ENCODE measurements at places on chromosomes 1 and 21. TPM values are rescaled to one million over a fixed set of nuclear protein-coding genes. Genes with fewer than 3 reads are reported as not detected.

DNA sequence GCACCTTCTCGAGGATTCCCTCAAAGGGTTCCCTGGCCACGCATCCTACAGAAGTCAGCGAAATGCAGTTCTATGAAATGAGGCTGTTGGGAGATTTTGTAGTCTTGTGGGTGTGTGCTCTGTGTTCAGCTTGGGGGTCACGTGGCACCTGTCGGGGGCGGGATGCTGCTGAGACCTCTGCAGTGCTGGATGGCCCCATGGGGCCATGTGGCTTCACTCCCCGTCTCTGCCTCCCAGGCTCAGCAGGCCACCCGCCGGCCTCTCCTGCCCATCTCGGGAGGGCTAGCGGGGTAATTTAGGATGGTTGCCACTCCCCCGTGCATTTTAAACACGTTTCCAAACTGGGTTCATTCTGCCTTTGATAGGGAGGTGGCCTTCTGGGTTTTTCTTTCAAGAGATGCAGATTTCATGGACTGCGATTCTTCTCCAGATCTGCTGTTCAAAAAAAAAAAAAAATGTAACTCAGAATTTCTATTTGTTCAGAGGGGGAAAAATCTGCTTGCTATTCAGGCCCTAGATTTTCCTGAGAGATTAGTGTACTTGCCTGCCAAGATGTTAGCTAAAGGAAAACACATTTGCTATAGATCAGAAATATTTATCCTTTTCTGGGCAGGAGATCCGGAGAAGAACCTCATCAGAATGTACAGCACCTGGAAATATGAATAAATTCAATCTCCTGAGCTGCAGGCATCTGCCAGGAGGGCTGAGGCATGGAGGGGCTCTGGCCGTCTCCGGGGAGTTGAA lies 277.2 kb upstream of the VAMP3 start:
- no peaks in the 10 kb centered on the region for H3K27me3 ChIP-seq
- H3K36me3 ChIP-seq: no peaks in the 10 kb centered on the region
- no peak overlapping the region for H3K27ac ChIP-seq
- no peak overlapping the region for H3K4me3 ChIP-seq
- no peak for DNase-seq

GRCh38 chr21:22993822-22994574 lies 1995.8 kb downstream of the NCAM2 start:
- H3K4me3 ChIP-seq: no peak overlapping the region
- no peaks in the 10 kb centered on the region for H3K36me3 ChIP-seq
- H3K27me3 ChIP-seq: no peaks in the 10 kb centered on the region
- no peak for DNase-seq

- no peak for DNase-seq
- H3K4me1 ChIP-seq: no peaks in the 10 kb centered on the region
- no peaks in the 10 kb centered on the region for H3K36me3 ChIP-seq
- no peak overlapping the region for H3K27ac ChIP-seq
Observed at GRCh38 chr21:38039369-38039768, 123.1 kb upstream of the KCNJ6 start.

DNA sequence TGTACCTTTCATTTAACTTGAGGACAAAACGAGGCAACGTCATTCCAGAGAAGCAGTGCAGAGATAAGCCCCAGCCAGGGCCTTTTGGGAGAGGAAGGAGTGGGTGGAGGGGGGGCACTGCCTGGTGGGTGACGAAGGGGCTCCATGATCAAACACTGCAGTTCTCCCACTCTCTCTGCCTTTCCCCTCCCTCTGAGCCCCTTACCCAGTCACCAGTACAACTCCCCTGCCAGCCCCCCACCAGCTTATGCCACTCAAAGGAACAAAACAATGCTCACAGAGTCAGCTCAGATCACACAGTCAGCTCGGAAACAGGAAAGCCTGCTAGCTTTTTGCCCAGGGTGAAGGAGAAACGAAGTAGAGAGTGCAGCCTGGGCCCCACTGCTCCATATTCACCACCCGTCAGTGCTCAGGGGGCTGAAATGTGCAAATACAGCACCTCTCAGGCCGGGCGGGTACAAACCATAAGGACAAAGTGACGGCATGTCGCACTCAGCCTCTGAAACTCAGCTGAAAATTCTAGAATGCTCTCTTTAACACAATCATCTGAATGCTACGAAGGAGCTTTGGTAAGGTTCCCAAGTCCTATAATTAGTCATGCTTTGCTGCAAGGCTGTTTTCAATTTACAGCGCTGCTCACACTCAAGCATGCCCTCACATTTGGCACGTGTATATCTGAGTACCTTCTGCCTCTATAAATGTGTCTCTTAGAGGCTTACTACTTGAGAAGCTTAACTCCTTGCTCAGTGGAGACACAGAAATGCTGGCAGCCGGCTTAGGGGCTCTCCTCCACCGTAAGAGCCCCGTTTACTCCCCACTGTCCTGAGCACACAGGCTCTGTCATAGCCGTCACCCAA lies 65.8 kb upstream of the RAB4A start:
- peak overlapping the region; percentile 47 for H3K4me3 ChIP-seq
- peaks cover 14% of the 10 kb centered on the region for H3K4me1 ChIP-seq
- no peaks in the 10 kb centered on the region for H3K27me3 ChIP-seq
- no peaks in the 10 kb centered on the region for H3K36me3 ChIP-seq

GRCh38 chr1:156198831-156199349 lies 5.0 kb downstream of the SLC25A44 start:
- H3K4me3 ChIP-seq: no peak overlapping the region
- H3K36me3 ChIP-seq: no peaks in the 10 kb centered on the region
- H3K27me3 ChIP-seq: no peaks in the 10 kb centered on the region
- no peak for DNase-seq
- H3K4me1 ChIP-seq: peaks cover 15% of the 10 kb centered on the region

DNA sequence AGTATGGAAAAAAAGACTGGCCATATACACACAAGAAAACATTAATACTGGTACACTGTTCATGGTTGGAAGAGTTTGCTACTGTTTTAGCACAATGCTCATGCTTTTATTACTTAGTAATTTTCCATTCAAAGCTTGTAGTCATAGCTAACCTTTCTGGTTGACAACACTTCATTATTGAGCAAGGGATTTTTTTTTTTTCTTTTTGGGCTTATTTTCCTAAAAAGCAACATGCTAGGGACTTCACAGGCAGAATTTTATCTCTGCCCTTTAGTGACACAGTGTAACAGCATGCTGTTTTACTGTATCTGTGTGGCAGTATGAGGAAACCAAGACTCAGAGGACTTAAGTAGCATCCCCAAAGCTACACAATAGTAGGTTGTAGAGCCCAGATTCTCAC lies 58.5 kb downstream of the FGGY start:
- H3K36me3 ChIP-seq: no peaks in the 10 kb centered on the region
- peak overlapping the region; percentile 64 for H3K27ac ChIP-seq
- no peaks in the 10 kb centered on the region for H3K27me3 ChIP-seq
- peak; percentile 65 for DNase-seq
- H3K4me3 ChIP-seq: no peak overlapping the region

DNA sequence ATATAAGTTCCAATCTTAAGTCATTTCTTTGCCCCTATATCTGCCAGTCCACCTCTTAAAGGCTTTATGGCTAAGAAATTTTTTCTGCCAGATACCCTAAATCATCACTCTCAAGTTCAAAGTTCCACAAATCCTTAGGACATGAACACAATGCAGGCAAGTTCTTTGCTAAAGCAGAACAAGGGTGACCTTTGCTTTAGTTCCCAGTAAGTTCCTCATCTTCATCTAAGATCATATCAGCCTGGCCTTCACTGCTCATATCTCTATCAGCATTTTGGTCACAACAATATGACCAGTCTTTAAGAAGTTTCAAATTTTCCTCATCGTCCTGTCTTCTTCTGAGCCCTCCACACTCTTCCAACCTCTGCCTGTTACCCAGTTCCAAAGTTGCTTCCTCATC lies 402.2 kb upstream of the RUNX1 start:
- H3K27me3 ChIP-seq: no peaks in the 10 kb centered on the region
- H3K4me3 ChIP-seq: no peak overlapping the region
- no peak for DNase-seq
- no peak overlapping the region for H3K27ac ChIP-seq

GRCh38 chr1:200369706-200370105 lies 40.1 kb downstream of the ZNF281 start:
- H3K27me3 ChIP-seq: no peaks in the 10 kb centered on the region
- H3K36me3 ChIP-seq: no peaks in the 10 kb centered on the region
- DNase-seq: no peak
- peaks cover 80% of the 10 kb centered on the region for H3K4me1 ChIP-seq
- no peak overlapping the region for H3K4me3 ChIP-seq

DNA sequence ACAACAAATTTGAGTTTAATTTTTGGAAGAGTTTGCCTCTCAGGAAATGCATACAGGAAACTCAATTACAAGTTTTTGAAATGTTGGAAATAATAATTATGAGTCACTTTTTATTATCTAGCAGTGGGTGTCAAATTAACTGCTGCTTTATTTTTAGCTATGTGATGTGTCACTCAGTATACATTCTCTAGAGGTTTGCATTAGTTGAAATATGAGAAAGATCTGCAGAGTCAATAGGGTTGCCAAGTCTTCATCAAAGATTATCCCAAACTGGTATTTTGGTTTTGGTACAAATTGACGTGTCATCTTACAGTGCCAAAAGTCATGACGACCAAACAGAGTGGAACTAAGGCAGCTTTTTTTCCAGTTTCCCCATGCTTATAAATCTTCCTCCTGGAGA lies 54.3 kb upstream of the DIPK1A start:
- H3K4me3 ChIP-seq: 0 out of 2 replicates have a peak overlapping the region, but pooled peaks have one; percentile 9
- 0 out of 2 replicates have a peak, but pooled peaks cover 5% of the 10 kb centered on the region for H3K27me3 ChIP-seq
- no peak overlapping the region for H3K27ac ChIP-seq
- peak; percentile 56 for DNase-seq
- peaks cover 21% of the 10 kb centered on the region for H3K4me1 ChIP-seq
- no peaks in the 10 kb centered on the region for H3K36me3 ChIP-seq

DNA sequence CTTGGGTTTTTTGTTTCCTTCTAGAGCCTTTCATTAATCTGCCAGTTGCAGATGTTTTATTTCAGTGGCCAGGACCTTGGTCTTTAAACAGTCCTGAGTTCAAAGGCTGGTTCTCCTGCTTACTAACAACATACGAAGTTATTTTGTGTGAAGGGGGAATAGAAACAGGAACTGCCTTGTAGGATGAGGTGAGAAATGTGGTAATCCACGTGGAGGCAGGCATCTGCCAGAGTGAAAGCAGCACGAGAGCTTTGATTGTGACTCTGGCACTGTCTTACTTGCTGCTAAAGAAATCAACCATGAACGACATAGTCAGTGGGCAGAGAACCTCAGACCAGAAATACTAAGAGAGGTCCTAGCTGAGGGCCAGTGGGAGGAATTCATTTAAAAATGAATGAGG lies 30.4 kb downstream of the TMEM63A start:
- H3K4me3 ChIP-seq: no peak overlapping the region
- no peaks in the 10 kb centered on the region for H3K27me3 ChIP-seq
- H3K27ac ChIP-seq: no peak overlapping the region
- DNase-seq: no peak
- H3K4me1 ChIP-seq: no peaks in the 10 kb centered on the region

- no peak overlapping the region for H3K27ac ChIP-seq
- peak; percentile 21 for DNase-seq
- H3K4me3 ChIP-seq: no peak overlapping the region
- H3K27me3 ChIP-seq: no peaks in the 10 kb centered on the region
- H3K4me1 ChIP-seq: peaks cover 35% of the 10 kb centered on the region
- H3K36me3 ChIP-seq: no peaks in the 10 kb centered on the region
Observed at GRCh38 chr1:178275049-178275448, 181.1 kb downstream of the RASAL2 start.

DNA sequence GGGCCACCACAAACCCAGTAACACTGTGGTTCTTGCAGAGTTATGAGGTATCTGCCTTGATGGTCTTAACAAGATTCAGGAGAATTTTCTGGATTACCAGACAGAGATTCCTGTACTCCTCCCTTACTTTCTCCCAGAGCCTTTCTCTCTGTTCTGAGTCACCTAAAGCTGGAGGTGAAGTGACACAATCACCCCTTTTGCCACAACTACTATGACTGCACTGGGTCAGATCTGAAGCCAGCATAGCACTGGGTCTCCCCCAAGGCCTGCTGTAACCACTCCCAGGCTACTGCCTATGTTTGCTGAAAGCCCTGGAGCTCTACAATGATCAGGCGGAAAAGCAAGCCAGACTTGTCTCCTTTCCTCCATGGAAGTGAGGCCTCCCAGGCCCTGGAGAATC lies 156.7 kb upstream of the NEGR1 start:
- H3K27me3 ChIP-seq: no peaks in the 10 kb centered on the region
- peak overlapping the region; percentile 69 for H3K27ac ChIP-seq
- DNase-seq: peak; percentile 75
- no peaks in the 10 kb centered on the region for H3K36me3 ChIP-seq

GRCh38 chr1:38740487-38740886 lies 119.1 kb downstream of the RRAGC start:
- H3K4me3 ChIP-seq: no peak overlapping the region
- no peaks in the 10 kb centered on the region for H3K4me1 ChIP-seq
- no peak overlapping the region for H3K27ac ChIP-seq
- H3K36me3 ChIP-seq: no peaks in the 10 kb centered on the region
- H3K27me3 ChIP-seq: no peaks in the 10 kb centered on the region

GRCh38 chr21:37753122-37753599 lies 163.1 kb downstream of the KCNJ6 start:
- no peak for DNase-seq
- H3K27me3 ChIP-seq: peaks cover 12% of the 10 kb centered on the region
- no peak overlapping the region for H3K4me3 ChIP-seq
- H3K27ac ChIP-seq: no peak overlapping the region

- H3K27me3 ChIP-seq: no peaks in the 10 kb centered on the region
- no peaks in the 10 kb centered on the region for H3K36me3 ChIP-seq
- no peak overlapping the region for H3K4me3 ChIP-seq
- H3K4me1 ChIP-seq: peaks cover 7% of the 10 kb centered on the region
- peak; percentile 82 for DNase-seq
Observed at GRCh38 chr1:90402893-90403849, 313.9 kb downstream of the BARHL2 start.

DNA sequence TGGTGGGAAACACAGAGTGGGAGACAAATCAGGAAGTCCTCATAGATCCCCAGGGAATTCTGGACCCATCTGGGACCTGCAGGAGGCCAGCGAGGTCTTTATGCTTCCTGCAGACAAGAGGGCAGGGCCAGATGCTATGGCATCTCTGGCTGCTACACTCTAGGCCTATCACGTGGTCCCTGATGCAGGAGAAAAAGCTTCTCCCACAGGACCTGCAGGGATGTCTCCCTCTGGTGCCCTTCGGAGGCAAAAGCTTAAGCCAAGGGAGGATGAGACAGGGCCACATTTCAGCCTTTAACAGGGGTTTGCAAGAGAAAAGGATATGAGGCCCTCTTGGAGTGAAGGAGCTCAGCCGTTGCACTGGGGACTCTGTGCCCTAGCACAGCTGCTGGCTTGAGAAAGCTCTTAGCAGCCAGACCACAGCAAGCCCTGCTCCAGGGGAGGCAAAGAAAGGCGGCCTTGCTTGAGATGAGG lies 243.0 kb downstream of the C1orf94 start:
- H3K4me1 ChIP-seq: no peaks in the 10 kb centered on the region
- no peak overlapping the region for H3K27ac ChIP-seq
- peak; percentile 50 for DNase-seq
- no peaks in the 10 kb centered on the region for H3K36me3 ChIP-seq

GRCh38 chr1:151472856-151473731 lies 13.8 kb upstream of the POGZ start:
- no peak overlapping the region for H3K27ac ChIP-seq
- no peaks in the 10 kb centered on the region for H3K4me1 ChIP-seq
- no peaks in the 10 kb centered on the region for H3K36me3 ChIP-seq
- H3K27me3 ChIP-seq: no peaks in the 10 kb centered on the region

Gene SLAMF1
- not detected for total RNA-seq

Gene NBPF6
- not detected for total RNA-seq

Gene CENPF
- 25.9 TPM for total RNA-seq

Gene AVPR1B
- total RNA-seq: not detected

Gene RNF207
- 30.3 TPM for total RNA-seq

Gene GPR3
- 0.38 TPM for total RNA-seq

Gene ANKRD34A
- total RNA-seq: 0.25 TPM

Gene DNAI4
- total RNA-seq: 7.3 TPM

Gene LRRC8B
- 0.63 TPM for total RNA-seq

Gene PCNX2
- 13.7 TPM for total RNA-seq
